ENCODE measurements at places on chromosomes 2 and 18.
A peak's percentile ranks its signal among the peaks of the same experiment; 100 is the strongest.

- peak; percentile 28 for DNase-seq
These were observed 186.8 kb upstream of the PGAP1 start for GRCh38 chr2:197113275-197113711.

- DNase-seq, result no peak
These were observed 72.8 kb upstream of the YPEL5 start for GRCh38 chr2:30074023-30074422.

DNA sequence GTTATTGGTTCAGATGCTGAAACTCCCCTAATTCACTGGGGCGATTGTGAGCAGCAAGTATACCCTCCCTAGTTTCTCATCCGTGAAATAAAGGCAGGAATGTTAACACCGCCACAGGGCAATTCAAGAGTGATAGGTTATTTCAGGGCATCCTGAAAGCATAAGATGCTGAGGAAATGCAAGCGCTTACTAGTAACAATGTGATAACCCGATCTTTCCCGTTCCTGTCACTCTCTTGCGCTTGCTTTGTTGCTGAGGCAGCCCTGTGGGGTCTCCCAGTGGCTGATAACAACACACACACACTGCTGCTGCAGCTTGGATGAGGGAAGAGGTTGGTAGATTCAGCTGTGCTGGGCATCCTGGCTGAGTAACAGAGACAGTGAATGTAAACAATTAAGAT, 259.3 kb downstream of the AGPS start:
- no peak for DNase-seq

GRCh38 chr2:207091928-207092327, 73.8 kb downstream of the KLF7 start:
- peak; percentile 59 for DNase-seq

- no peak for DNase-seq
These were observed 2.5 kb upstream of the CPO start for GRCh38 chr2:206936843-206937230.

GRCh38 chr2:233439191-233439590, 84.9 kb downstream of the DGKD start:
- DNase-seq, result no peak

DNA sequence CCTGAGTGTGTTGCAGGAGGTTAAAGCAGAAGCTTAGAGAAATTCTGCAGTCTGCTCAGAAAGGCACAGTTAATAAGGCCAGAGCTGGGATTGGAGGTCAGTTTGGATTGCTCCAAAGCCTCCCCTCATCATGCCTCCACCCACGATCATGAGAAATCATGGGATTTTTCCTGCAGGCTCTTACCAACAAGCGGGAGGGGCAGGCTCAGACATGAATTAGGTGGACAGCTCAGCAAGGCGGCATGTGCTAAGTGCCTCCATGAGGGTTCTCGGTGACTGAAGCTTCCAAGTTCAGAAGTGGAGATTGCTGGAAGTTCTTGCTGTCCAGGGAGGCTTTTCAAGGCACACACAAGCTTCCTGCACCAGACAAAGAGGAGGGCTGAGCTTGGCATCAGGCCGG, 163.8 kb downstream of the SETBP1 start:
- no peak for DNase-seq

GRCh38 chr2:191240871-191241270, 4.3 kb upstream of the MYO1B start:
- no peak for DNase-seq

DNA sequence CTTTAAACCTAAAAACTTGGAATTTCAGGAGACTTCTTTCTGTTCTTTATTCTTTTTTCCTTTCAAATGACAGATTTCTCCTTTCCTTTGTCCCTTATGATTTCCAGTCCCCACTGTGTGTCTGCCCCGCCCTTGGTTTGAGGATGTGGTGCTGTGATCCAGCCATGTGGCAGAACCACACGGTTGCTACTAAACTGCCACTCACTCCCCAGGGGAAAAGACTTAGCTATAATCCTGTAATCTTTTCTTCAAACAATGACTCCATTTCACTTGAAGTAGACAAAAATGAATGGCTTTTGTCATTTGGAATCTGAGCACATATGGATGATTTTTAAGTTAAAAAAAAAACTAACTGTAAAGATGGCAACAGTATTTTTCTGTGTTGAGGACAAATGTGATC, 76.2 kb upstream of the STAM2 start:
- DNase-seq, result no peak

GRCh38 chr18:23824240-23824639, 135.0 kb downstream of the LAMA3 start:
- DNase-seq, result no peak

Measured in inflammatory macrophage treated with lipopolysaccharide for 4 hours (primary cell).